IMR-90 (cell line): ENCODE measurements at places on chromosomes 11 and 22.

DNA sequence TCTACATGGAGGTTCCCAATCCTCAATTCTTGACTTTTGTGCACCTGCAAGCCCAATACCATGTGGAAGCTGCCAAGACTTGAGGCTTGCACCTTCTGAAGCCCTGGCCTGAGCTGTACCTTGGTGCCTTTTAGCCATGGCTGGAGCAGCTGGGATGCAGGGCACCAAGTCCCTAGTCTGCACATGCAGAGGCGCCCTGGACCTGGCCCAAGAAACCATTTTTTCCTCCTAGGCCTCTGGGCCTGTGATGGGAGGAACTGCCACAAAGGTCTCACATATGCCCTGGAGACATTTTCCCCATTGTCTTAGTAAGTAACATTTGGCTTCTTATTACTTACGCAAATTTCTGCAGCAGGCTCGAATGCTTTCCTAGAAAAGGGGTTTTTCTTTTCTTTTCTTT lies 431.9 kb upstream of the ANO5 start:
- no peak for DNase-seq

- DNase-seq, result peak; percentile 52
These were observed 24.7 kb downstream of the KCNE3 start for GRCh38 chr11:74442636-74443035.

DNA sequence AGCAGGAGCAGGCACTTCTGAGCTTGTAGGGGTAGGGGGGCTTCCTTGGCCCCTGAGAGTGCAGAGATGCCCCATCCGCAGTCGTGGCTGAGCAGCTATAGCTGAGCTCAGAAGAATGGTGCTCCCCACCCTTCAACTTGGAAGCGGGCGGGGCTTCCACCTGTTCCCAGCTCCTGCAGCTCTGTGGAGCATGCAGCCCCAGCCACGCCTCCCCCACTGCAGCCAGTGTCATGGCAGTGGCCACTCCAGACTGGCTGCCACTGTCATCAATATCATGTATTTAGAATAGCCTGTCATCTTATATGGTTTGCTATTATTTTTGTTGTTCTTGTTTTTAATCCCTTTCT lies 213.1 kb downstream of the LRRC4C start:
- DNase-seq, result no peak

DNA sequence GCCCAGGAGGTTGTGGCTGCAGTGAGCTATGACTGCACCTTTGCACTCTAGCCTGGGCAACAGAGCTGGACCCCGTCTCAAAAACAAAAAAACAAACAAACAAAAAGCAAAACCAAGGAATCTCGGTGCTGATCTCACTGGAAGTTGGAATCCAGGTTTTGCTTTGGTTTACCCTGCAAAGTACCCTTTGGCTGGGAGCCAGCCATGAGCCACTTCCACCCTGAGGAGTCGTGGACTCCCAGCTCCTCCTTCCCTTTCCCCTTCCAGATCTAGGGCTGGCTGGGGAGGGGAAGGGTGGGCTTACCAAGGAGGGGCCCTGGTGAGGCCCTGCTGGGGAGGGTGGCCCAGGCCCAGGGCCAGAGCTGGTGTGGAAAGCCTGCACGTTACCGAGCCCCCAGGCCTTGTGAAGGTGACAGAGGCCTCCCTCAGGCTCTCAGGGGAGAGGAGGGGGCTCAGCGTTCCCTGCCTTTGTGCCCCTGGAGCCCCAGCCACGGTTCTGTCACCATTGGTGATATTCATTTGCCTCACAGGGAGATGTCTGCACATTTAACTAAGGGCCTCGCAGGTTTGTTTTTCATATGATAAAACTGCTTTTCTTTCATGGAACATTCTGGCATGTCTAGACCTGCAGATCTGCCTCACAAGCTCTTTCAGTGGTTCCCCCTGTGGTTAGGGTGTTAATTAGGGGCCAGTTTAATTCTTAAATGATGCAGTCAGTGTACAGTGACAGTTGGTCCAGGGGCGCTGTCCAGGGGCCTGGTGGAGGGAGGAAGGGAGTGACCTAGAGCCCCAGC lies 29.0 kb downstream of the FBLN1 start:
- no peak for DNase-seq

- DNase-seq, result no peak
These were observed 362.4 kb downstream of the JRKL start for GRCh38 chr11:96752221-96752620.

GRCh38 chr11:124467381-124467927 lies 22.0 kb upstream of the OR8B8 start:
- peak; percentile 2 for DNase-seq

DNA sequence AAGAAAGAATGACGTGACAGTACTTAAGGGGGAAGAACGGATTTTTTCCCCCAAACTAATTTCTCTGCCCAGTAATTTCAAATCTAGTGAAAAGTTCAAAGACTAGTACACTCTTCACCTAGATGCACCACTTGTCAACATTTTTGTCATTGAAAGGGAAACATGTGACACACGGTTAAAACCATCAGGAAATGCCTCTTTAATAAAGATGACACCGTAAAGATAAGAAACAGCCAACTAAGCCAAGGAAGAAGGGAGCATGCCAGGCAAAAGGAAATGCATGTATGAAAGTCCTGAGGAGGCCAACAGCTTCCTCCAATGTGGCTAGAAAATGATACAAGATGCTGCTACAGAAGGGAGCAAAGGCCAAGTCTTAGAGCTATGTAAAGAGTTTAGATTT lies 49.4 kb downstream of the RSF1 start:
- no peak for DNase-seq

GRCh38 chr11:132052904-132053303 lies 682.5 kb downstream of the NTM start:
- DNase-seq, result no peak

GRCh38 chr22:36816636-36817524 lies at the start of gene PVALB:
PVALB (minus strand) TSS chr22:36817035; CDS start chr22:36817005, 30 bp downstream.
- peak; percentile 13 for DNase-seq

DNA sequence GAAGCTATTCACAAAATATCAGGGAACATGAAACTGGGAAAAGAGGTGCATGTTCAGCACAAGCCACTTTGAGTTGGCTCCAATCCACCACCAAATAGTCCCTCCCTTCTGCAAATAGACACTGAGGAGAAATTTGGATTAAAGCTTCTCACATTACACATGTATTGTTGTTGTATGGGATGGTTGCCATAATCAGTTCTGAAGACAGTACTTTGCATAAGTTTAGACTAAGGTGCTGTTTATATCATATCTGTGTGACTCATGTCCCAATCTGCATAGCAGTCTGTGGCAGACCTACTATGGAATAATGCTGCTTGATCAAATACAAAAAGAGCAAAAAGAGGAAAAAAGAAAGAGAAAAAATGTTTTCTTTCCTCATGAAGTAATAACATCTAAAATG lies 376.7 kb upstream of the DDI1 start:
- DNase-seq, result peak; percentile 62

GRCh38 chr22:49259839-49260615 lies 567.6 kb downstream of the BRD1 start:
- DNase-seq, result no peak

DNA sequence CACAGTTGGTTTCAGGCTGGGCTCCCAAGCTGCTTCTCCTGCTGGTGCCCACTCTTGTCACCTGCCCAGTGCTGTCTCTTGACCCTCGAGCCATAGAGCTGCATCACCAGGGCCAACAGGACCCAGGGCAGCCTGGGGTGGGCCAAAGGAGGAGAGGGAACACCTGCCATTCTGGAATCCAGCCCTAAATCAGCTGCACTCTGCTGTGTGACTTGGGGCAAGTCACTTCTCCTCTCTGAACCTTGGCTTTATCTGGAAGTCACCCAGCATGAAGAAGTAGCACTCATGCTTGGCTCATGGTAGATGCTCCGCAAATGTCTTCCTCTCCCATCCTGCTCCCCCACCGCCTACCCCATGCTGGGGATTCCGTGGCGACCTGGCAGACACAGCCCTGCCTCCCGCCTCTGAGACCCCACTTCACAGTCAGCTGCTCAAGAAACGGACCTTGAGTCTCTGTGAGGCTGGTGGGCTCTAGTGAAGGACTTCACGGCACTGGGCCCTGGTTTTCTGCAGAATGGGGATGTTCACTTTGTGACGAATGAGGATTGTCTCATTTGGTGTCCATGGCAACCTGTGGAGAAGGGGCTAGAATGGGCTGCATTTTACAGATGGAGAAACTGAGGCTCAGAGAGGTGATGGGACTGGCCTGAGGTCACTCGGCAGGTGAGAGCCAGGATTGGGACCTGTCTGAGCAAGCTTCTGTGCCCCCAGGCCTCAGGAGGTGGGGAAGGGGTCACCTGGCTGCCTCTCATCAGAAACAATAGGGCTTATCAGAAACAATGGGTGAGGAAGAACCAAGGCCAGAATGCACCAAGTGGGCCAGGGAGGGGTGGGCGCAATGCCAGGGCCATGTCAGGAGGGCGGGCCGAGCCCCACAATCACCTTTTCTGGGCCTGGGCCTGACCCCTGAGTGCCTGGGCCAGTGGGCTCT lies 12.4 kb downstream of the EMID1 start:
- DNase-seq, result no peak

DNA sequence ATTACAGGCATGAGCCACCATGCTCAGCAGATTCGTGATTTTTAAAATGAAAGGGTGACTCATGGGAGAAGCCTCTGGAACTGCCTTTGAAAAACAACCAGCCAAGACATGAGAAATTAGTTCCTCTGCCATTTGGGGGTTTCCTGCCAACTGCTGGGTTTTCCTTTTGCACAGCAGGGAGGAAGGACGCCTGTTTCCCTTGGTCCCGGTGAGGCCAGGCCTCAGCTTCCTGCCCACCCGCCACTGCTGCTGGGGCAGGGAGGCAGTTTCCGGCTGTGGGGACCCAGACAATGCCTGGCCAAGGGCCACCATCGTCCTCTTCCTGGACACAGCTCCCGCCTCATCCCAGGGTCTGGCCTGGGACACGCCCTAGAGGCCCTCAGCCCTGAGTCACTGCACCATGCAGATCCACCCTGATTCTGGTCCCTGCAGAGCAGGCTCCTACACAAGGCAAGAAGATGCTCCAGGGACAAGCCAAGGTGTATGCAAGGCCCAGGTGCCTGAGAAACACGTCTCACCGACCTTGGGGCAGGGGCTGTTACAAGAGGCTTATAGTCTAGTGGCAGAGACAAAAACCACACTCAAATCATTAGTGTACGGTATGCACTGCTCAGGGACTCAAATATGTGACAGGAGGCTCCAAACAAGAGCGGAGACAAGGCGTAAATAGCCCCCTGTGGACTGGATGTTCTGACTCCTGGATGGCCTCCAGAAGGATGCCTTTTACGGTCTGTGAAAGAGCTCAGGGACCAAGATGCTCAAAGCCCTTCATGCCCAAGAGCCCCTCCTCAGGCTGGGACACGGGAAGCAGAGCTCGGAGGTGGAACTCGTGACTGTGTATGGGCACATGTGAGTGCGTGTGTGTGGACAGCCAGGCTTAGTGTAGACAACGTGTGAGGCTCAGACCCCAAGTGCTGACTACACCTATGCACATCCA lies 10.0 kb downstream of the PPM1F start:
- DNase-seq, result peak; percentile 88

DNA sequence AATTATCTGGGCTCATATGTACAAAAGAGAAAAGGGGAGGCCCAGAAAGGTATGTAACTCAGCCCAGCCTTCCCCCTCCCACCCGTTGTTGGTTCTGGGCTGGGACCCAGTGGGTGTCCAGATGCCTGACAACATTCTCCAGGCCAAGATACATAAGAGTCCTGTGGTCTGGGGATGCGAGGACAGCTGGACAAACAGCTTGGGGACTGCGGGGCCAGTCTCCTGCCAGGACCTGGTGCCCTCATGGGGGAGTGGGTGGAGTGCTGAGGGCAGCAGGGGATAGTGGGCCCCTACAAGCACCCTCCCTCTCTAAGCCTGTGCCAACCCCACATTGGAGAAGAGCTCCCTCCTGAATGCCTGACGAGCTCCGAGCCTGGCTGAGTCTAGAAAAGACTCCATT lies 3.5 kb upstream of the SLC22A6 start:
- no peak for DNase-seq

GRCh38 chr11:46387919-46388618 lies 3.5 kb downstream of the CHRM4 start:
- no peak for DNase-seq

- no peak for DNase-seq
These were observed 772 bp downstream of the C22orf15 start for GRCh38 chr22:23763579-23763945.

DNA sequence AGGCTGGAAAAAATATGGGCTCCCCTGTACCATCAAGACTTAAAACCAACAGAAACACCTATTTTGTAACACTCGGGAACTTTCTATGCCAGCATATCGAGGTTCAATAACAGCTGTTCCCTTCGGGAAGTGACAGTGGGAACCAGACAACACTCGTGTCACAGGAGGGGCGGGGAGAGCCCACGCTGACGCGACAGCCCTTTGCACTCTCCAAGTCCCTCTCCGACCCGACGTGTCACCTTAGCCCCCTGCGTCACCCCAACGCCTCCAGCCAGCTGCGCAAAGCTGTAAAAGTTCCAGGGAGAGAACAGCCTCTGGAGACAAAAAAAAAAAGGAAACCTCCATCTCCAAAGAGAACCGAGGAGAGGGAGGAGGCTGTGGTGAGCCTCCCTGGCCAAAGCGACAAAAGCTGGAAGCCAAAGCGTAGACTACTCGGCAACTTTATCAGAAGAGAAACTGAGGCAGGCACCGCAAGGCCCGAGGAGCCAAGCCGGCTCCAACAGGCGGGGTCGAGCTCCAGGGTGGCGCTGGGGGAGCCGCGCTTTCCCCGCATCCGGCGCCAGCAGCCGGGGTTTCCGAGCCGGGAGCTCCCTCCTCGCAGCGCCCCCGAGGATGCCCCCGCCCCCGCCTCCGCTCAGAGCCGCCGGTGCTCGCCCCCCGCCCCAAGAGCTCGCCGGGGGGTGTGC lies 751 bp downstream of the ARFGAP3 start:
- DNase-seq, result peak; percentile 22

DNA sequence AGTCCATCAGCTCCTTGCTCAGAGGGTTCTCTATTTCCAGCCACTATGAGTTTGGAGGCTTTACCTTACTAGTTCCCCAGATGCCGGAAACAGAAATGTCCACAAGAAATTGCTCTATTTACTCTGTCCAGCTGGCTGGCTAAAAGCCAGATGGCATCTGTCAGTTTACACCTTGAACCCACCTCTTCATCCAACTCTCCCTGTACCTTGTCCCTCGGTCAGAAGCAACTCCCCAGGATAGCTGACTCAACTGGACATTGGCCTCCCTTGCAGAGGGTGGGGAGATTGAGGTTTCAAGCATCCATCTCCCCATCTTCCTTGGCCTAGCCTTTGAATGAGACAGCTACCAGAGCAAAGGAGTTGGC lies 1.7 kb downstream of the C2CD2L start:
- no peak for DNase-seq

- no peak for DNase-seq
These were observed 112.9 kb downstream of the SPON1 start for GRCh38 chr11:14075118-14076078.

DNA sequence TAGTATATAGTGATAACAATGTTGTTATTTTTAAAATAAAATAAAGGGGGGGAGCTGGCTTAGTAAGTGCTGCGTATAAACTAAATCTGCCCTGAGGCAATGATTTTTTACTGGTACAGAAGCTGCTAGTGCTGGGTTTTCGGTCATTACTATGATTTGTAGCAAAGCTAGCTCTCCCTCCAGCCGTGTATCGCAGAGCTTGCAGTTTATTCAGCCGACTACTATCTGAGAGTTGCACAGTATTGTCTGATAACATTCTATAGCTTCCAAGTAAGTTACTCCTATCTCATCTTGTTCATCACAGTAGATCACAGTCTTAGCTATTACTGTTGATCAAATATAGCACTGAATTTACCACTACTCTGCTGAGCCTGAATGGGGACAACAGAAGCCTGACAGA lies 805.5 kb upstream of the ARHGAP42 start:
- DNase-seq, result no peak

- DNase-seq, result peak; percentile 44
These were observed 291.4 kb downstream of the ST3GAL4 start for GRCh38 chr11:126646701-126647557.
